ENCODE measurements at places on chromosomes 3 and 15.

GRCh38 chr3:12953201-12953995 lies 112.0 kb upstream of the RPL32 start:
- DNase-seq = no peak

GRCh38 chr3:152323834-152324233 lies 55.1 kb downstream of the MBNL1 start:
- DNase-seq = no peak

DNA sequence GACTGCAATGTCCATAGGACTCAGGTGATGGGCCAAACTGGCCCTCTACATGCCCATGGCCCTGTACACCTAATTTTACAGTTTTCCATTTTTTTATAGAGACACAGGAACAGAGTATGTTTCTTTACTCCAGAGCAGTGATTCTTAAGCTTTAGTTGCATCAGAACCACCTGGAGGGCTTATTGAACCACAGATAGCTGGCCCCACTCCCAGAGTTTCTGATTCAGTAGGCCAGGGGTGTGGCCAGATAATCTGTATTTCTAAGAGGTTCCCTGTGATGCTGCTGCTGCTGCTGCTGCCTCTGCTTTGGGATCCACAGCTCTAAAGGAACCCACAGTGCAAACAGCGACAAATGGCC lies 5.1 kb downstream of the RBP1 start:
- no peak for DNase-seq

DNA sequence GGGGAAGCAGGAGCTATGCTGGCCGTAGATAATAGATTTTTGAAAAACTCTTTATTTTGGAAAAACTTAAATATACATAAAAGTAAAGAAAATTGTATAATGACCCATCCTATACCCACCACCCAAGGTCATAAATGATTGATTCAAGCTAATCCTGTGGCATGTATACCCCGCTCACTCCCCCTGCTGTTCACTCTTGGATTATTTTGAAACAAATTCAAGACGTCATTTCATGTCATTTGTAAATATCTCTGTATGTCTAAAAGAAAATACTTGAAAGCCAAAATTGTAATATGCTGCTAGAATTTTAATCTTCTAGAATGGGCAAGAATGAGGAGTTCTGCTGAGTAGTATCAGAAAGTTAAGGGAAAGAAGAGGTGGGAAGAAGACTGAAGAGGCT lies 241.7 kb downstream of the FEZF2 start:
- DNase-seq = no peak

DNA sequence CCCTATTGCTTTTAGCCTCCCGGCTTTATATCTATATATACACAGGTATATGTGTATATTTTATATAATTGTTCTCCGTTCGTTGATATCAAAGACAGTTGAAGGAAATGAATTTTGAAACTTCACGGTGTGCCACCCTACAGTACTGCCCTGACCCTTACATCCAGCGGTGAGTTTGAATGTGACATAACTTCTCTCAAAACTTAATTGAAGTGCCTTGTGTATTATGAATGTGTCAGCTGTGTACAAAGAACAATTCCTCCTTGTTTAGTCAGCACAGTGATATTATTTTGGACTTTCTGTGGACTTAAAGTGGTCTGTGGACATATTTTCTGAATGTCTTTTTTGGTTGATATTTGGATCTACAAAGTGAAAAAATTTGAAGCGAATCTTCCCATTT lies 220 bp downstream of the TP63 start:
- no peak for DNase-seq

GRCh38 chr3:50322386-50323091 lies at the start of gene HYAL2:
Gene HYAL2, minus strand, starts transcription at chr3:50322745. Its CDS starts 2,256 bp downstream, at chr3:50320489.
- DNase-seq = no peak

DNA sequence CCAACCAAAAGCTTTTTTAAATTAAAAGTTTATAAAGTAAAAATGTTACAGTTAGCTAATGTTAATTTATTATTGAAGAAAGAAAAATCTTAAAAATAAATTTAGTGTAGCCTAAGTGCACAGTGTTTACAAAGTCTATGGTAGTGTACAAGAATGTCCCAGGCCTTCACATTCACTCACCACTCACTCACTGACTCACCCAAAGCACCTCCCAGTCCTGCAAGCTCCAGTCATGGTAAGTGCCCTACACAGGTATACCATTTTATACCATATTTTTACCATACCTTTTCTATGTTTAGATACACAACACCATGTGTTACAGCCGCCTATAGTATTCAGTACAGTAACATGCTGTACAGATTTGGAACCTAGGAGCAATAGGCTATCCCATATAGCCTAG lies 29.1 kb downstream of the SSR3 start:
- DNase-seq = no peak

DNA sequence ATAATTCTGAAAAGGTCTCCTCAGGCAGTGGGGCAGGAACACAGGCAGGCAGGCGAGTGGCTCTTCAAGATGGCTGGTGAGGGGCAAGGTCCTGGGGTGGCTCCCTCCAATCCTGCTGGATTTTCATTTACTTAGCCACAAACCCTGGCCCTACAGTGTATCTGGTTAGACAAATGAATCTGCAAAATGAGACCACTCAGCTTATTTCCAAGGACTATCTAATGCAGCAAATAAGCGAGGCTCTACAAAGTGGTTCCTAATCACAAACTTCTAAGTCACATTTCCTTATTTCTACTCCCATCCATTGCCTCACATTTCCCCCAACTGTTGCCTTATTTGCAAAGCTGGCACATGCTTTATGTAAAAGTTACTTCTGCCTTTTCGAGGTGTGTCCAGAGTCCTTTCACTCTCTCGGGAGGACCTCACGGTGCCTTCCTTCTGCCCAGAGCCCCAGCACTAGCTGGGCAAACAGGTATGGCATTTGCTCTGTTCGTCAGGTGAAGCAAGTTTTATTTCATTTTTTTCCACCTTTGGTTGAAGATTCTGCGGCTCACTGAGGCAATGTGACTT lies 40.5 kb downstream of the CCDC12 start:
- no peak for DNase-seq

- no peak for DNase-seq
Measured at GRCh38 chr3:115693868-115694267, 70.6 kb downstream of the GAP43 start.

DNA sequence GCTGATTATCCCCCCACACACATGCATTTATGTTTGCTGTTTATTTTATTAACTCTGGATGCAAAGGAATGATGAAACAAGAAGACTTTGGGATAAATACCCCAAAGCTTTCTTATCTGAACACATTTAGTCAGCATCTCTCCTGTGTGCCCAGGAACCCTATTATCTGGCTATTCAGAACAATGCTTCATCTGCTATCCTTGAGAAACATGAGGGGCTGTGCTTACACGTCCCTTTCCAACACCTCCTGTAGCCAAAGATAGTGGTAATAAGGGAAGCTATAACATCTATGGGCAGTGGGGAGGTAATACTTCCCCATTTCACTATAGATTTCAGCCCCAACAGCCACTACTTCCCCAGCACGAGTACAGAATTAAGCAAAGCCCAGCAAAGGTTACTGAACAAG lies 94.7 kb downstream of the SSR3 start:
- DNase-seq = no peak

DNA sequence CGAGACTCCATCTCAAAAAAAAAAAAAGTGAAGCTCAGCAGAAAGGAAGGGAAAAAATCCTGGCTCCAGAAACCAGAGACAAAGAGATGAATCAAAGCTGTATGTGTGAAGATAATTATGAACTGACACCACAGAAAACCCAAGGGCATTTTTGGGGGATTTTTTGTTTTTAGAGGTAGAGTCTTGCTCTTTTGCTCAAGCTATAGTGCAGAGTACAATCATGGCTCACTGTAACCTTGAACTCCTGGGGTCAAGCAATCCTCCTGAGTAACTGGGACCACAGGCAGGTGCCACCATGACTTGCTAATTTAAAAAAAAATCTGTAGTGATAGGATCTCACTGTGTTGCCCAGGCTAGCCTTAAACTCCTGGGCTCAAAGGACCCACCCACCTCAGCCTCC lies 22.8 kb downstream of the HCLS1 start:
- DNase-seq = no peak

- no peak for DNase-seq
Measured at GRCh38 chr3:109440353-109440752, 103.0 kb upstream of the DPPA4 start.

DNA sequence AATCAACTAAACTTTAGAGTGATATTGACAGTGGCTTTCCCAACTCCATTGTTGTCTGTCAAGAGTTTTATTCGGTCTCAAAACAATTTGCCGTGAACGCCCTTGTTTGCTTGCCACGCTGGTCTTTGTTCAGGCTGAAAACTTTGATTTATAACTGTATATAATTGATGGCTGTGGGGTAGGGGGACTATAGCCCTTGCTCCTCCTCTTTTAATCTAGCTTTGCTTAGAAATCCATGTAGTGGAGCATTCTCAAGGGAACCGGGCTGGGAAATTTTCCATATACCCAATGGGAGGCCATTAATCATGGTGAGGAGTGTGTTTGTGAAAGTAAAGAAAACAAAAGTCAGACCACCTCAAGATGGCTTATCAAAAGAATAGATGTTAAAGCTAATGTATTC lies 339.8 kb upstream of the RARB start:
- DNase-seq = no peak

Data from stimulated activated CD8-positive, alpha-beta memory T cell treated with anti-CD3 and anti-CD28 coated beads, Interleukin-7, amount 100 ng/mL, for 1 hour (primary cell).